Spleen (tissue), 13 donors: ENCODE measurements at places on chromosomes 1 and 21. TPM values are rescaled to one million over a fixed set of nuclear protein-coding genes. Genes with fewer than 3 reads are reported as not detected.
A peak's percentile ranks its signal among the peaks of the same experiment; 100 is the strongest.

- no peak overlapping the region for H3K4me3 ChIP-seq
- peak; percentile 58 for DNase-seq
- peaks cover 18% of the 10 kb centered on the region for H3K27me3 ChIP-seq
- H3K4me1 ChIP-seq: no peaks in the 10 kb centered on the region
Observed at GRCh38 chr1:3999941-4000735, 100.1 kb upstream of the C1orf174 start.

- no peaks in the 10 kb centered on the region for H3K4me1 ChIP-seq
- H3K4me3 ChIP-seq: no peak overlapping the region
Observed at GRCh38 chr1:17128361-17128760, 9.1 kb upstream of the PADI2 start.

SPATA45 gene
- total RNA-seq: 0.83 TPM

- no peaks in the 10 kb centered on the region for H3K4me1 ChIP-seq
- H3K36me3 ChIP-seq: no peaks in the 10 kb centered on the region
- H3K27ac ChIP-seq: no peak overlapping the region
- DNase-seq: no peak
Observed at GRCh38 chr21:32209580-32209979, 69.3 kb downstream of the MIS18A start.

DNA sequence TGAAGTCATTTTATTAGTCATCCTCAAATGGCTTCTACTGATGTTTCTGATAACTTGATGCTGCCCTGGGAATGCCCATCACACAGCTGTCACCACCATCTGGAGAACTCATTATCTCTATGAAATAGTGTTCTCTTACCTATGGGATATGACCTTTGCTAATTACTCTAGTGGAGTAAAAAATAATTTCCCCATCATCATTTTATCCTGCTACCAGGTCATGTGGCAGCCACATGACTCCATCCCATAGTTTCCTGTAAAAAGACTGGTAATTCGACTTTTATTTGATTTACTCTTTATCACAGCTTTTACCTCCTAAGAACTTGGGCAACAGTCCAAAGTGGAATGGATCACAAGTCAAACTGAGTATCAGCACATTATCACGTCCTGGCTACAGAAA, 76.1 kb upstream of the USP25 start:
- H3K27me3 ChIP-seq: no peaks in the 10 kb centered on the region
- no peak for DNase-seq
- no peaks in the 10 kb centered on the region for H3K4me1 ChIP-seq
- H3K36me3 ChIP-seq: no peaks in the 10 kb centered on the region
- H3K27ac ChIP-seq: no peak overlapping the region

DNA sequence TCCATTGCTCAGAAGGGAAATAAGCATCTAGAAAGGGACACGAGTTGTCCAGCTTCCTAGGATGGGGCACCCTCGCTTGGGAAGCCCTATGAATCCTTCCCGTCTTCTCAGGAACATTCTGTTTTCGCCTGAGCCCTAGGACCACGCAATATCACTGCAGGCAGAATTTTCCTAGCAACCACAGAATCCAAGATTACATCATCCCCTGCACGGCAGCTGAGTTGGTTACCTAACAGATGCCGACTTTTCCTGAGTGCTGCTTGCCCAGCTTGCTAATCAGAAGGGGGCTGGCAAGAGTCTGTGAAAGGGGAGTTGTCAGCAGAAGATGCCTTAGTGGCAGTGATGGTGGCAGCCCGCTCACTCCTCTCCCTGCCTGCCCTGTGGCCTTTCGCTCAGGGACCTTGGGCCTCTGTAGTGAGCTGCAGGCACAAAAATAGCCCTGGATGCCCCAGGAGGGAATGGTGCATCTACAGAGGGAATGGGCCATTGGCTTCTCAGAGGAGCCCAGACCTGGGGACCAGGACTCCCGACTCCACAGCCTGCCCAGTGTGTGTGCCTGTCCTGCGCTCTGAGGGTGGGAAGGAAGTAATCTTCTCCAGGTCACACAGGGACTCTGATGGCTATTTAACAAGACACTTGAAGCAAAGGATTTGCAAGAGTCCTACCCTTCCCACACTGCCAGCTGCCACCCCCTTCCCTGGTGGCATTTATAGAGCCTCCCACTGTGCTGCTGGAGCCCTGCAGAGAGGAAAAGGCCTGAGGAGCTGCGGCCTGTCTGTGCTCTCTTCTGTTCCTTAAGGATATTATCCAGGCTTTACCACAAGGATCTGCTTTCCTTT, 28.9 kb upstream of the CLSTN1 start:
- no peak overlapping the region for H3K27ac ChIP-seq
- no peak for DNase-seq
- no peak overlapping the region for H3K4me3 ChIP-seq
- H3K27me3 ChIP-seq: no peaks in the 10 kb centered on the region

DNA sequence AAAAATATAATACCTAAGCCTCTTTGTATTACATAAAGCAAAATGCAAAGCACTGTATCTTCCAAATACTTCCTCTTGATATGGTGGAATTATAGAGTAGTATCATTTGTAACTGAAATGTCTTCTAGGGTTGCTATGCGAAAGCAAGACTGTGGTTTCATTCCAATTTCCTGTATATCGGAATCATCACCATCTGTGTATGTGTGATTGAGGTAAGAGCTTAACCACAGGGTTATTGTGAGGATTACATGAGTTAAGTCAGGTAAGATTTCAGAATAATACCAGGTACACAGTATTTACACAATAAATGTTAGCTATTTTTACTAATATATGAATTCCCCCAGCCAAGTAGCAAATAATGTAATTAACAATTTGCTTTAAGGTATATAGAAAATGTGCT, 24.7 kb downstream of the CD53 start:
- no peak overlapping the region for H3K27ac ChIP-seq
- DNase-seq: no peak
- H3K4me1 ChIP-seq: peaks cover 32% of the 10 kb centered on the region
- H3K36me3 ChIP-seq: peaks cover 97% of the 10 kb centered on the region
- H3K27me3 ChIP-seq: no peaks in the 10 kb centered on the region

DNA sequence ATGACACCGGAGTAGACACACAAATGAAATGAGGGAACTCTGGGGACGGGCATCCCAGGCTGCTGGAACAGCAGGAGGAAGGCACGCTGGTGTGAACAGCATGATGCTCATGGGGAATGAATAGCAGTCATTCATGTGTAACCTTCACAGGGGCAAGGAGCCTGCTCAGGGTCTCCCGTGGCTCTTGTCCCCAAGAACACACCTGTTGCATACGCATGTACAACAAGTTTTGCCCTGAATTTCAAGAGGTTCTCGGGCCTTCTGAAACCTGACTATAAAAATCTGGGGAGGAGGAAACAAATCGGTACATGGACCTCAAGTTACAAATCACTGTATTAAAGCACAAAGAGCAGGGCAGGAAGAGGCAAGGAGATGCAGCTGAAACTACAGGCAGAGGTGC, 93.4 kb downstream of the RRAGC start:
- H3K27ac ChIP-seq: no peak overlapping the region
- H3K4me1 ChIP-seq: no peaks in the 10 kb centered on the region
- no peaks in the 10 kb centered on the region for H3K36me3 ChIP-seq
- no peak overlapping the region for H3K4me3 ChIP-seq

GRCh38 chr1:202016022-202016810, 5.8 kb downstream of the ELF3 start:
- no peak overlapping the region for H3K4me3 ChIP-seq
- H3K27me3 ChIP-seq: no peaks in the 10 kb centered on the region
- DNase-seq: no peak
- no peaks in the 10 kb centered on the region for H3K4me1 ChIP-seq
- H3K36me3 ChIP-seq: no peaks in the 10 kb centered on the region

- peak overlapping the region; percentile 40 for H3K27ac ChIP-seq
- H3K4me1 ChIP-seq: peaks cover 10% of the 10 kb centered on the region
- H3K4me3 ChIP-seq: no peak overlapping the region
- DNase-seq: no peak
Observed at GRCh38 chr1:206814716-206815341, 42.5 kb upstream of the IL10 start.

DNA sequence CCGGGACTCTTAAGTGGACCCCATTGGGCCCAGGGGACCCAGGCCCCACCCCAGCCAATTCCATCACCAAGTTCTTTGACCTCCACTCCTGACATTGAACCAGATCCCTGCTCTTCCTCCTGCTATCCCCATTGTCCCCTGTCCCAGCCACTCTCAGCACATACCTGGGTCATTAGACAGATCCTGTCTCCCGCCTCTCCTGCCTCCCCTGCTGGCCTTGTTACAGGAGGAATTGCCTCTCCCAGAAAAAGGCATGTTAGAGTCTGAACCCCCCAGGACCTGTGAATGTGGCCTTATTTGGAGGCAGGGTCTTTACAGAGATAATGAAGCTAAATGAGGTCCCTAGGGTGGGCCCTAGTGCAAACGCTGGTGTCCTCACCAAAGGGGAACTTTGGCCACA, 301.9 kb downstream of the NPHP4 start:
- no peak for DNase-seq
- no peak overlapping the region for H3K27ac ChIP-seq
- no peaks in the 10 kb centered on the region for H3K36me3 ChIP-seq

GRCh38 chr1:118206966-118207365, 21.9 kb upstream of the SPAG17 start:
- H3K4me1 ChIP-seq: no peaks in the 10 kb centered on the region
- H3K36me3 ChIP-seq: no peaks in the 10 kb centered on the region
- H3K27ac ChIP-seq: no peak overlapping the region
- DNase-seq: no peak
- H3K4me3 ChIP-seq: no peak overlapping the region

DNA sequence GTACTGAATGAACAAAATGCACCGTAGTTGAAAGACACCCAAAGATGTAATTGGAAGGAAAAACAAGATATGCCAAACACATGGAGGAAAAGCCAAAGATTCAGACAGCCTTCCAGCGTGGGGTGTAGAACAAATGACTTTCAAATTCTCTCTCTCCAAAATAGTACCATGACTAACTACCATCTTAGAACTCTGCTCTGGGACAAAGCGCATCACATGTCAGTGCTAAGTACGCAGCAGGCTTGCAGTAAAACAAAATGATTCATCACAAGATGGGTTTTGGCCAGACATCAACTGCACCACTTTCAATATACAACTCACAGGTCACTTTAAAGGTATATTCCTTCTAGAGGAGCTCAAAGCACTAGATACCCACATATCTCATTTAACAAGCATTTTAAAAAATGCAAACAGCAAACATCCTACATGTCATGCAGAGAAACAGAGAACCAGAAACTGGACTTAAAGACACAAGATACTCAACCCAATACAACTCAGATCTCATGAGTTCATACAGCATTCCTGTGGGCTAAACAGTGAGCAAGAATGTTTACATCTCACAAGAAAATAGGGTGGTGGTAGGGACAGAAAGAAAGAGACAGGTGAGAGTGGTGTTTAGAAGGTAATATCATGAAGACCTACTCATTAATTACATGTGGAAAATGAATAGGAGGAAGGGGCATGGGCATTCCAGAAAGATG, 75.7 kb downstream of the BCAR3 start:
- peaks cover 17% of the 10 kb centered on the region for H3K4me1 ChIP-seq
- DNase-seq: no peak
- no peaks in the 10 kb centered on the region for H3K27me3 ChIP-seq
- no peak overlapping the region for H3K4me3 ChIP-seq
- H3K36me3 ChIP-seq: no peaks in the 10 kb centered on the region
- no peak overlapping the region for H3K27ac ChIP-seq

DNA sequence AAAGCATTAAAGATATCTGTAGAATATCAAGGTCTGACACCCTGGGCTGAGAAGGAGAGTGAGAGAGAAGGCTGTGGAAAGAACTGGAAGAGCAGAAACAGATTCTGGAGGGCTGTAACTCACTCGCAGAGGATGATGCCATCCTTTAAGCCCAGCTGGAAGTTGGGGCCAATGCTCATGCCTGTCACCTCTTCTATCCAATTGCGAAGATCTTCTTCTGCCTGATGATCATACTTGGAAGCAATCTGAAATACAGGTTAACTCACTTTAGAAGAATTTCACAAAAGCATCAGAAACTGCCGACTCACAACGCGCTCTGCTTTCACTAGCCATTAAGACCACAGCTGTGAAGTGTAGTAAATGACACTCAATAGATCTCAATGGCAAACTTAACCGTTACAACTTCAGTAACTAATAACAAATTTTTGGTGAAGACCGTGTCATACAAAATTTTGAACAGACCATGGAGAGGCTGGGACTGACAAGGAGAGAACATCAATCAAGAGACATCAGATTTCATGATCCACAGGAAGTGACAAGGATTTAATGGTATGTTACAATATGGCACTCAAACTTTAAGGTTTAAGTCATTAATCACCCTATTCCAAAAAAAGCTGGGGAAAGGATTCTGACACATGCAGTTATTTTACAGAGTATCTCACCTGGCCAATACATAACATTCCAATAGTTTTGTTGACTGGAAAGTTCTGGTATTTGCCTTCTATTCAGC, 23.5 kb downstream of the CNN3 start:
- H3K4me1 ChIP-seq: no peaks in the 10 kb centered on the region
- H3K36me3 ChIP-seq: peaks cover 5% of the 10 kb centered on the region
- no peak overlapping the region for H3K4me3 ChIP-seq
- H3K27ac ChIP-seq: no peak overlapping the region
